Caco-2 (cell line): ENCODE measurements at places on chromosomes 3 and 15.

GRCh38 chr3:49591615-49592014, 37.3 kb downstream of the BSN start:
- no peak for DNase-seq

DNA sequence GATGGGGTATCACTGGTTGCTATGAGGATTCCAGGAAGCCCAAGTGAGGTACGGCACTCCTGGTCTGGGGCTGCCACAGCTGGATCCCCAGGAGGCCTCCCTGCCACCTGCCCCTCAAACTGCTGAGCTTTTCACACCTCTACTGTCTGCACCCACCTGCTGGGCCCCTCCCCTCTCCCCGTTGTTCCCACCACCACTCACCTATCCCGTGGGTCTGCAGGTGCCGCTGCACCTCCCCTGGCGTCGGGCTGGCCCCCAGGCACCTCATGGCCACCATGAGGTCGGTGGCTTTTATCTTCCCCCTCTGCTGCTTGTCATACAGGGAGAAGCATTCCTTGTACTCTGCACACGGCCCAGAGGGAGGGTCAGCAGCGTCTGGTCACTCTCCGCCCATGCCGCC, 5.8 kb downstream of the CALML4 start:
- no peak for DNase-seq

GRCh38 chr3:5248822-5249221, 61.3 kb downstream of the EDEM1 start:
- no peak for DNase-seq

DNA sequence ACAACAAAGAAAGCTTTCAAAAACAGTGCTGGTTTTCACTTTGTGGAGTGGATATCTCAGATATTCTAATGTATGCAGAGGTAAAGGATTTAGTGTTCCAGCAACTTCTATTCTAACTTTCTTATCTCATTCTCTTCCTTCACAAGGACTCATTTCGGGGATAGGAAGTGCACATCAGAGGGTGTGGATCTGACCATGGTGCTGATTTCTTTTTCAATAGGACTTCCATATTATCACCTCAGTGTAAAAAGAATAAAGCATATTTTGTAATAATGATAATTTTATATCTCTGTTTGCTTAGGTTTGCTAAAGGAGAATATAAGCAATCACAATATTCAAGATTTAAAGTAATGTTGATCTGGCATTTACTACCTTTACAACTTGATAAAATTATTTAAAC, 12.5 kb upstream of the CADM2 start:
- DNase-seq, result no peak

GRCh38 chr3:58482917-58483636, 8.8 kb upstream of the KCTD6 start:
- DNase-seq, result no peak
